ENCODE measurements at places on chromosomes 13 and 19. TPM values are rescaled to one million over a fixed set of nuclear protein-coding genes. Genes with fewer than 3 reads are reported as not detected.

Gene CACNA1A
- total RNA-seq, result 9.0 TPM

Gene SLITRK5
- 0.08 TPM for total RNA-seq

Gene ALOX5AP
- 1.9 TPM for total RNA-seq

GRCh38 chr13:31046711-31047279 lies 114.3 kb downstream of the TEX26 start:
- H3K27me3 ChIP-seq, result peaks cover 3% of the 10 kb centered on the region
- peaks cover 7% of the 10 kb centered on the region for H3K4me1 ChIP-seq
- H3K27ac ChIP-seq, result no peak overlapping the region
- no peak for DNase-seq

DNA sequence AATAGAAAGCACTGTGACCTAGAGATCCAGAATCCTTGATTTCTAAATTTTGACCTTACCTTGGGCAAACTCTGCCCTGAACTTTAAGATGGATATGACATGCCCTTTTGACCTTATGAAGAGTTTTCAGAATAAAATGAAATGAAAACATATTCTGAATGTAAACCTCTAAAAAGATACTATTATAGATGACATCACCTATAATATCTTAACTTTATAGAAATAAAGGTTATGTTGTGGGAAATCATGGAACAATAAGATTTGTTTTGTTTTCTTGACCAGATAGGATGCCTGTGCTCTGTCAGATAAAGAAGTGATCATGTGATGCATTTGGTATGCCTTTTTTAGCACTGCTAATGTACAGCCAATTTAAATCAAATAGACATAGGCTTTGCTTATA lies 13.1 kb upstream of the LPAR6 start:
- H3K27me3 ChIP-seq, result no peaks in the 10 kb centered on the region
- no peak overlapping the region for H3K27ac ChIP-seq
- peaks cover 8% of the 10 kb centered on the region for H3K4me1 ChIP-seq
- H3K36me3 ChIP-seq, result peaks cover 13% of the 10 kb centered on the region
- no peak for DNase-seq
- no peak overlapping the region for H3K4me3 ChIP-seq

- H3K27me3 ChIP-seq, result no peaks in the 10 kb centered on the region
- no peak for DNase-seq
- no peak overlapping the region for H3K4me3 ChIP-seq
- no peaks in the 10 kb centered on the region for H3K36me3 ChIP-seq
Observed at GRCh38 chr13:107767119-107767518, 448.2 kb downstream of the LIG4 start.

DNA sequence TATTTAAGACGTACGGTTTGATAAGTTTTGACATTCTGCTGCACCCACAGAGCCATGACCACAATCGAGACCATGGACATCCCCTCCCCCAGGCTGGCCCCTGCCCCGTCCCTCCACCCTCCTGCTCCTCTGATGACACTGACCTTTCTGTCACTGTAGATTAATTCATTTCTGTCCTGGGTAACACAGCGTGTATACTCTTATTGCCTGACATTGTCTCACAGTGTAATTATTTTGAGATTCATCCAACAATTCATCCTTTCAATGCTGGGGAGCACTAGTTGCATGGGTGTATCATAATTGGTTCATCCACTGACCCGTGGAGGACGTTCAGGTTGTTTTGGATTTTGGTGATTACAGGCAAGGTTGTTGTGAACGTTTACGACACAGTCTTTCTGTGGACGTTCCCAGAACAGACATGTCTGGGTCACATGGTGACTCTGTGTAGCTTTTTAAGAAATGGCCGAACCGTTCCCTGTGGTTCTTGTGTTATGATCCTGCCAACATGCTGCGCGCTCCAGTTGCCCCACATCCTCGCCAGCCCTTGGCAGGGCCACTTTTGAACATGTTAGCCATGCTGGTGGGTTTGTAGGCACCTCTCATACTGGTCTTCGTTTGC lies 41.9 kb downstream of the C13orf46 start:
- no peak overlapping the region for H3K27ac ChIP-seq
- DNase-seq, result no peak
- H3K27me3 ChIP-seq, result peaks cover 2% of the 10 kb centered on the region
- no peaks in the 10 kb centered on the region for H3K36me3 ChIP-seq
- H3K4me1 ChIP-seq, result peaks cover 12% of the 10 kb centered on the region

GRCh38 chr13:113904411-113904810 lies 40.5 kb upstream of the GAS6 start:
- no peaks in the 10 kb centered on the region for H3K4me1 ChIP-seq
- peak; percentile 41 for DNase-seq
- no peaks in the 10 kb centered on the region for H3K36me3 ChIP-seq
- peaks cover 3% of the 10 kb centered on the region for H3K27me3 ChIP-seq
- H3K4me3 ChIP-seq, result no peak overlapping the region

GRCh38 chr13:49302817-49303216 lies 55.1 kb downstream of the CDADC1 start:
- peaks cover 6% of the 10 kb centered on the region for H3K4me1 ChIP-seq
- H3K4me3 ChIP-seq, result peak overlapping the region; percentile 11
- H3K27ac ChIP-seq, result no peak overlapping the region
- no peaks in the 10 kb centered on the region for H3K36me3 ChIP-seq
- peaks cover 12% of the 10 kb centered on the region for H3K27me3 ChIP-seq
- DNase-seq, result no peak

DNA sequence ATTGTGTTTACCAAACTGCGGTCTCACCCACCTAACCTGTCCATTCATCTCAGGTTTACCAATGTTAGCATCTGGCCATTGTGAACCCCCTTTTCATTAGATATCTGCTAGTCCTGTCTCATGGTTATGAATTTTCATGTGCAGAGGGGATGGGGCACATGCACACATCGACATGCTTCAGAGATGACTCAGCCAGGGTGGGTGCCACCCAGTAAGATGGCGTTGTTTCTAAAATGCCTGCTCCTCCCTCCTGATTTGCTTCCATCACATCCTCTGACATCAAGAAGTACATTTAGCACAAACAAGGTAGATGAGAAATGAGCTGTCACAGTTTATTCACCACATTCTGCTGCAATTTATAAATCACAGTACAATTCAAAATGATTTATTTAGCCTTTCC lies 51.3 kb downstream of the GPALPP1 start:
- H3K36me3 ChIP-seq, result no peaks in the 10 kb centered on the region
- no peak for DNase-seq
- H3K27me3 ChIP-seq, result peaks cover 5% of the 10 kb centered on the region
- H3K27ac ChIP-seq, result peak overlapping the region; percentile 8
- no peaks in the 10 kb centered on the region for H3K4me1 ChIP-seq

- peaks cover 6% of the 10 kb centered on the region for H3K27me3 ChIP-seq
- H3K36me3 ChIP-seq, result peaks cover 4% of the 10 kb centered on the region
- no peak for DNase-seq
- H3K4me1 ChIP-seq, result peaks cover 3% of the 10 kb centered on the region
- H3K27ac ChIP-seq, result no peak overlapping the region
Observed at GRCh38 chr13:113671066-113672001, 4.3 kb downstream of the GRK1 start.

DNA sequence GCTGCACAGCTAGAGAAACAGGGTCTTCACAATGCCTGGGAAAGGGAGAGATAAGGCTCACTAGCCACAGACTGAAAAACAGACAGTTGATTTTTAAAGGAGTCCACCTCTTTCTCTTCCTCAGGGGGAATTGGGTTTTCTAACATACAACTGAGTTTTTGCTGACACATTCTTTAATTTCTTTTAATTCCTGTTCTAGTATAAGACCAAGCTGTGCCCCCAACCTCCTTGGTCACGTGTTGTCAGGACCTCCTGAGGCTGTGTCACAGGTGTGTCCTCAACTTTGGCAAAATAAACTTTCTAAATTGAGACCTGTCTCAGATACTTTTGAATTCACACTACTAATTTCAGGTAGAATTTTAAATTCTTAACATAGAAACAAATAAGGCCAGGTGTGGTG lies 12.1 kb upstream of the ZNF492 start:
- DNase-seq, result no peak
- peaks cover 7% of the 10 kb centered on the region for H3K27me3 ChIP-seq
- H3K27ac ChIP-seq, result no peak overlapping the region
- no peak overlapping the region for H3K4me3 ChIP-seq
- peaks cover 15% of the 10 kb centered on the region for H3K36me3 ChIP-seq

GRCh38 chr19:57437931-57438330 lies 2.8 kb downstream of the ZNF749 start:
- peaks cover 18% of the 10 kb centered on the region for H3K27me3 ChIP-seq
- no peak for DNase-seq
- peaks cover 42% of the 10 kb centered on the region for H3K36me3 ChIP-seq
- no peak overlapping the region for H3K27ac ChIP-seq

Data from endothelial cell (in vitro differentiated cells).